Fibroblast of skin of back (primary cell): ENCODE measurements at places on chromosomes 3 and 15.
A peak's percentile ranks its signal among the peaks of the same experiment; 100 is the strongest.

- DNase-seq = no peak
Measured at GRCh38 chr3:42216302-42216701, 49.7 kb downstream of the CCK start.

DNA sequence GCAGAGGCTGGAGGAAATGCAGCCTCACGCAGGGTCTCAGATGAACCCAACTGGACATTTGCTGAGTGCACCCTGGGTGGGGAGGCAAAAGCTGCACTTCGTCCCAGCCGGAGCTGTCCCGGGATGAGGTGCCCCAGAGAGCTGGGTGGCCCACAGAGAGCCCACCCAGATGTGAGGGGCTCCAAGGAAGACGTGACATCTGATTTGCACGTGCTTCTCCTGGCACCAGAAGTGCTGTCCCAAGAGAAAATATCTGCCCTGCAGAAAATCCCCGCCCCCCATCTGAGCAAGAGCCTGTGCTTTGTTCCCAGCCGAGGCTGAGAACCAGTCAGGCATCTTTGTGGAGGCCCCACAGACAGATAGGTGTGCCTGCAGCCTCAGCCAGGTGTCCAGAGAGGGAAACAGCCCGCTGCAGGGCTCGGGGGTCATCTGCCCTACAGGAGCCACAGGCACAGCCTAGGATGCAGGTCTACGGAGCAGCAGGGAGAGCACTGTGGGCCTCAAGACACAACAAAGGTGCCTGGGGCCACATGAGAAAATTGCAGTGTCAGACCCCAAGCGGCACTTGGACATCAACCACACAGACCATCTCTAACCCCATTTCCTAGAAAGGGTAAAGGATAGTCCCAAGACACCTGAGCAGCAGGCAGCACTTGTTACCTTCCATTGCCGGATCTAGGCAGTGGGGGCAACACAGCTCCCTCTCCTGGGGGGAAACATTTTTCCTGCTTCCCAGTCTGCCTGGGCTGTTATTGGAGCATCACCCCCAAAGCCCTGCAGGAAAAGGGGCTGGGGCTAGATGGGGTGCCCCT is 5.8 kb downstream of the TMIE start:
- DNase-seq = no peak

GRCh38 chr3:121736112-121736511 is 13.4 kb downstream of the GOLGB1 start:
- DNase-seq = peak; percentile 44

DNA sequence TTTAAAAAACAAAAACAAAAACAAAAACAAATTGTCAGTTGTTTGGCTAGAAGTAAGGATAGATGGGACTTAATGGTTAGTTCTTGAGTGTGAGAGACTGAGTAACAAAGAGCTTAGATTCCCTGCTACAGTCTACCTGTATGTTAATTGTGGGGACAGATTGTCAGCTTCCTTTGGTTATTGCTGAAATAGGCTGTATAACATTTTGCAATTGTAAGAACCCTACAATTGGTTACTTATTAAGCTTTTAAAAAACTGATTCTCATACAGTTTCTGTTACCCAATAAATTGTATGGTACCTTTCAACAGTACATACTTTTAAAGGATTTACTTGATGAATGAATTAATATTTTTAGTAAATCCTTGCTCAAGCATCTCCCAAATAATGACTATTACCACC is 35.3 kb downstream of the CLASP2 start:
- DNase-seq = no peak

GRCh38 chr3:98574132-98574531 is 19.3 kb downstream of the CPOX start:
- DNase-seq = no peak

GRCh38 chr15:96285305-96285704 is 45.2 kb upstream of the NR2F2 start:
- DNase-seq = peak; percentile 94

GRCh38 chr15:77014132-77015081 is 19.5 kb downstream of the PSTPIP1 start:
- no peak for DNase-seq

GRCh38 chr15:23851921-23852320 is 164.8 kb upstream of the NDN start:
- no peak for DNase-seq

- DNase-seq = no peak
Measured at GRCh38 chr3:188697127-188697526, 474.6 kb upstream of the TPRG1 start.

- DNase-seq = no peak
Measured at GRCh38 chr15:55518641-55519040, 10.6 kb upstream of the DNAAF4 start.
